ENCODE measurements at places on chromosomes 12 and 14. TPM values are rescaled to one million over a fixed set of nuclear protein-coding genes. Genes with fewer than 3 reads are reported as not detected.

KRT75 gene
- 27.8 TPM for total RNA-seq

DNA sequence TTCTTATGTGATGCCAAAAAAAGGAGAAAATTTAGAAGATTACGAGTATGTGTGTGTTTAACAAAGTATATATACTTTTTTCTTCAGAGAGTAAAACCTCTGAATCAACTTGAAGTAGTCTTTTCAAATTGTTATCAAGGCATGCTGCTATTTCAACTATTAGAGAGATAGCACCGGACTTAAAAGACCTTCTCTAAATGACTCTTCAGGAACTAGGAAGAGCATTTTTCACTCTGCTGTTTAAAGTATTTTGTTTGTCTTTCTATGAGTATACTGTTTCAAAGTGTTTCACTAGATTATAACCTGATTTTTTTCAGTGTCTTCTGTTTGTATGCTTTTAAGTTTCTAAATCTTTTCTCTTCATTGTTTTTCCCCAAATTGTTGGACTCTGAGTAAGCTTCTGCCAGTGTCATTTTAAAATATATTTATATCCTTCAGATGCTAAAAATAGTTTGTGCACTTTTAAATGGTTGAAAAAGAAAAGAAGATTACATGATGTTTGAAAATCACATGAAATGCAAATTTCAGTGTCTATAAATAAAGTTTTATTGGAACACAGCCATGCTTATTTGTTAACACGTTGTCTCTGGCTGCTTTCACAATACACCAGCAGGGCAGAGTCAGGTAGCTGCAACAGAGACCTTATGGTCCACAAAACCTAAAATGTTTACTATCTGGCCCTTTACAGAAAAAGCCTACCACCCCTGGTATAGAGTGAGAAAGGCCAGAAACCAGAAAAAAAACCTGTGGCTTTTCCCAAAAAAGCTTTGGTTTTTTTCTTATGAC lies 21.3 kb downstream of the CRADD start:
- no peak for DNase-seq

DNA sequence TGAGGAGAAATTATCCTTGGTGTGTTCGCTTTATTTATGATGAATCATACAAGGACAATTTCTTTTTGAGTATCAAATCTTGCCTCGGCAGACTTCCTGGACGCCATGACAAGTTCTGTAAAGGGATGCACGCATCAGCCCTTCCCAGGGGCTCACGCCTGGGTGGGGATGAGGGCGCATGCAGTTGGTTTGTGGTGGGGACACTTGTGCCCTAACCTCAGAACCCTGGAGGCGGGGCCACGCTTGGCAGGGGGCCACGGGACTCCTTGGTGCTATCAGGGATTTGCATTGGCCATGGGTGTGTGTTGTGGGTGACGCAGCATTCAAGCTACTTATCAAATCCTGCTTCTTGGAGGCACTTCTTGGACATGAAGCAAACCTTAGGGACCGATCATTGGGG lies 143.8 kb upstream of the RTL1 start:
- no peak for DNase-seq

IKBIP gene
- 3.2 TPM for total RNA-seq

SAMD15 gene
- total RNA-seq: 0.93 TPM

BATF gene
- total RNA-seq: 4.2 TPM

LRTM2 gene
- total RNA-seq: not detected

DNA sequence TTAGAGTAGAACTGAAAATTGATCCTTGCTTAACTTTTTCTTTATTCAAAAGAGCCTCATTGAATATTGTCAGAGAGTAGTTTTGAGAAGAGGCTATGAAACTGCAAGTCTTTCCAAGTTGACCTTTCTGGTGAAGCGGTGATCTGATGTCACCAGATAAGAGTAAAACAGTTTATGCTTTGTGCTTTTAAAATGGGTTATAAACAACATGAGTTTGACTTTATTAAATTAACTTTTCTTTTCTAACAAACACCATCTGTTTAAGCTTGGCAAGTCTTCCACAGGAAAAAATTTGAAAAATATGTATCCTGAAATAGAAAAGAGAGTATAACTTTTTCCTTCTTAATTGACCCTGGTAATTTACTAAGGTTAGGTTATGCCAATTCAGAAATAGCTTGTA lies 408.7 kb upstream of the NOVA1 start:
- DNase-seq: no peak

CD163 gene
- total RNA-seq: 12.9 TPM

APOLD1 gene
- 15.3 TPM for total RNA-seq

MMP19 gene
- total RNA-seq: 4.2 TPM

WDR20 gene
- total RNA-seq: 33.0 TPM

GLIPR1L1 gene
- not detected for total RNA-seq

DNA sequence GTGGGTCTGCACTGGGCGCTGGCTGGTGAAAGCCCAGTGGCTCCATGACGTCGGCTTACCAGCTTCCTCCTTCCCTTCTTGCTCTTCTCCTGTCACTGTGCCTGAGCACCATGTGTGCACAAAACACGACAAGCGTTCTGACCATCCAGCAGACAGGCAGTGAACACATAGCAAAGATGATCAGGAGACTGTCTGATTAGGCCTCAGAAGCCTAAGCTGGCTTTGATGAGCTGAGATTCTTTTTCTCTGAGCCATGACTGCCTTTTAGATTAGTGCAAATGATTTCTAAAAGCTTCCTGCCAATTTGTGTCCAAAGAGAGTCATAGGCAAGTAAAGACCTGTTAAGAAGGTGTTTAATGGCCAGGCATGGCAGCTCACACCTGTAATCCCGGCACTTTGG lies 83.1 kb downstream of the AACS start:
- no peak for DNase-seq

ACSM4 gene
- total RNA-seq: not detected
